Left lung (tissue), 14 donors: ENCODE measurements at places on chromosomes 3 and 15. TPM values are rescaled to one million over a fixed set of nuclear protein-coding genes. Genes with fewer than 3 reads are reported as not detected.
A peak's percentile ranks its signal among the peaks of the same experiment; 100 is the strongest.

GRCh38 chr15:98083203-98083910, 122.9 kb downstream of the ARRDC4 start:
- no peak for DNase-seq

GRCh38 chr15:39851500-39852092, 68.5 kb downstream of the GPR176 start:
- no peak for DNase-seq

DNA sequence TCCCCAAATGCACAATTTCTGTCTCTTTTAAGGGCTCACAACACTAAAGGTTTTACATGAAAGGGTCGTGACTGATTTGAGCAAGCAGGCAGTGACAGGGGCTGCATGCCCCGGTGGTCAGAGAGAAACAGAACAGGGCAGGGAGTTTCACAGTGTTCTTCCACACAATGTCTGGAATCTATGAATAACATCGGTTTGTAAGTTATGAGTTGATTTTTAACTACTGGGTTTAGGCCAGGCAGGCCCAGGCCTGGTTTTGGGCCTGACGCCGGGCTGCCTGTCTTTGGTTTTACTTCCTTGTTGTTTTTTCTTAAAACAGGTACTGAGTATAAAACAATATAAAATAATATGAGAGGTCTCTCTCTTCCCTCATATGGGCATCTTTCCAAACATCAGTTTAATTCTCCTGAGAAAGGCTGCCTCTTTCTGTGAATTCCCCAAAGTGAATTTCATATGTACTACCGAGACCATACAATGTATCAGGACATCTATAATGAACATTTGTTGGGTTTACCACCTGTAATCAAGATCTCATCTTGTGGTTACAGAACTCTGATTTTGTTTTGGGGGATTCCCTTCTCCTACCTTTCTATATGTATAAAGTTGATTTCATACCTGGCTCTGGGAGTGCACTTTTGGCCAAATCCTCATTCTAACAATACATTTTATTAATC, 74.4 kb downstream of the CD200 start:
- DNase-seq, result no peak

DNA sequence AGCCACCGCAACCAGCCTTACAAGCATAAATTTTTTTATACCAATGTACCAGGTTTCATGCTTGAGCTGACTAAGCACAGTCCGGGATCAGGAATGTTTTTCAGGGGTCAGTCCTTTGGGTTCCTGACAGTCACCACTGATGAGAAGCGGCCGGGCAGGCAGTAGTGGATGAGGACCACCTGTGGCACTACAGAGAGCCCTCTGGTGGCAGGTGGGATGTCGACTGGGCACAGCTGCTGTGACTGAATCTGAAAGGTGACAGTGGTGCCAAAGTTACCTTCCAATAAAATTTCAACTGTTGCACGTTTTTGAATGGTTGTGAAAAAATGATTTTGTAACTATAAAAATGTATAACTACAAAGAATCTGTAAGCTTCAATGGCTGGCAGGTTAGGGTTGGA, 34.0 kb downstream of the TPRA1 start:
- no peak for DNase-seq

- peak; percentile 86 for DNase-seq
Measured at GRCh38 chr3:72270072-72270681, 485.2 kb upstream of the PROK2 start.

DNA sequence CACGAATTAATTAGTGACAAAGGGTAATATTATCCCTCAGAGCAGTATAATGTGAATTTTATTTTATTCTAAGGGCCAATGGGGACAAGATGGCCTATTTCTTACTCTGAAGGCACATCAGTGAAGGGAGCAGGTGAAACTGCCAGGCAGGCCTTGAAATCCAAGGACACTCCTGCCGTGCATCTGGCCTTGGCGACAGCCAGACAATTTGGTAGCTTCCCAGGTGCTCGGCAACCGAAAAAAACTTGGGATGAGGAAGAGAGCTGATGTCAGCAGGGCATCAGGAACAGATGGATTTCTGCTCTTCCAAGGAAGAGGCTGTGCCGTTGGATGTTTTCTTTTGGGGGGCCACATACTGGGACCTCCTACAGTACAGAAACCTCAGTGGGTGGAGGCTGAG, 83.2 kb upstream of the ADAMTSL3 start:
- no peak for DNase-seq

GRCh38 chr15:59249816-59250215, 43.2 kb downstream of the LDHAL6B start:
- no peak for DNase-seq

DNA sequence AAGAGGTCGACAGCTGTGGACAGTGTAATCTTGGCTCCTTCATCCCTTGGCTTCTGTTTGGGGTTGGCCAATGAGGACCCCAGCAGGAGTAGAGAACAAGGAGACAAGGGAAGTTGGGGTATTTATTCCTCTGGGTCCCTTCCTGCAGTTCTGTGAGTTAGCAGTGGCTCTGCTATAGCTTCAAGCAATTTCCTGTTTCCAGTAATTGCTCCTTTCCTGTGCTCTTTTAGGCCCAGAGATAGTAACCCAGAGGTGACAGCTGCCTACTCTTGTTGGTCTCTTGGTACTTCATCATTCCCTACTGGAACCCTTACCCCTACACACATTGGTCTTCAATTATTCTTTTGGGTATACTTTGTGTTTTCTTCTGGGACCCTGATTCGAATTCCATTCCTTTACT, 92.9 kb downstream of the NR1D2 start:
- DNase-seq, result no peak

- DNase-seq, result no peak
Measured at GRCh38 chr15:60546744-60547143, 67.8 kb upstream of the ICE2 start.

- DNase-seq, result peak; percentile 98
Measured at GRCh38 chr15:34969340-34970097, at the start of gene AQR. TSS of gene AQR (minus strand) at chr15:34969742. CDS start at chr15:34969613, 129 bp downstream.

GRCh38 chr3:111338059-111338698, 203.8 kb upstream of the CD96 start:
- no peak for DNase-seq

- no peak for DNase-seq
Measured at GRCh38 chr3:15051531-15051930, 13.6 kb downstream of the MRPS25 start.

GRCh38 chr15:90560229-90560776, 30.6 kb downstream of the CRTC3 start:
- DNase-seq, result no peak

- DNase-seq, result no peak
Measured at GRCh38 chr3:124140746-124141145, 148.8 kb upstream of the ROPN1 start.

- no peak for DNase-seq
Measured at GRCh38 chr15:99718421-99718820, 14.8 kb downstream of the LYSMD4 start.

GRCh38 chr3:4460334-4460733, 6.7 kb downstream of the SUMF1 start:
- no peak for DNase-seq

DNA sequence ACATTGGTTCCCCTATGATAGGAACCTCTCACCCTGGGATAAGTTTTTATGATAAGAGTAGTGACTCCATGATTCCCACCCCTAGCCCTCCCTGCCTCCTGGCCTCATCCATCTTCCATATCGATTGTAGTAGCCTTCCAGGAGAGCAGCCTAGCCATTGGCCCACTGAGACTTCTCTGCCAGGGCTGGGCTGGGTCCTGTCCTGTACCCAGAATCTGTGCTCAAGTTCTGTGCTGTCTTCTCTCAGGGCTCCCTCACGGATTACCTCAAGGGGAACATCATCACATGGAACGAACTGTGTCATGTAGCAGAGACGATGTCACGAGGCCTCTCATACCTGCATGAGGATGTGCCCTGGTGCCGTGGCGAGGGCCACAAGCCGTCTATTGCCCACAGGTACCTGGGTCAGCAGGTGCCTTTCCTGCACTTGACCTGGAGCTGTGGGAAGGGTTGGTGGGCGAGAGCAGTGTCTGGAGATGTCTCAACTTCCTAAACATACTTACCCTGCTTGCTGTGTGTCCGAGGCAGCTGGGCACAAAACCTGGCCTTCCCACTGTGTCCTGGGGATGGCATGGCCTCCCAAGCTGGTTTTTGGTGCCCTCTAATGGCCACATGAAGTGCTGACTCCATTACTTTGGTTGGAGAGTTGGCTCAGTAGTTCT, 16.6 kb upstream of the EXOG start:
- DNase-seq, result peak; percentile 77

Gene PDZRN3
- polyA plus RNA-seq, result 62.3 TPM

Gene GOLGA6L7
- 0.97 TPM for polyA plus RNA-seq

Gene CATSPER2
- 8.9 TPM for polyA plus RNA-seq

Gene LSMEM2
- 0.15 TPM for polyA plus RNA-seq

Gene UQCRC1
- polyA plus RNA-seq, result 174 TPM

Gene ARPIN
- polyA plus RNA-seq, result 37.1 TPM

Gene UBE3A
- 89.9 TPM for polyA plus RNA-seq

Gene CFAP100
- polyA plus RNA-seq, result 5.0 TPM

Gene PTH1R
- polyA plus RNA-seq, result 60.6 TPM

Gene FAM3D
- 4.4 TPM for polyA plus RNA-seq

Gene ERC2
- polyA plus RNA-seq, result 2.1 TPM

Gene GOLGA6A
- 0.50 TPM for polyA plus RNA-seq

Gene LRRC15
- polyA plus RNA-seq, result 0.16 TPM

Gene CTXN2
- not detected for polyA plus RNA-seq
